ENCODE measurements at places on chromosomes 12 and 14.

DNA sequence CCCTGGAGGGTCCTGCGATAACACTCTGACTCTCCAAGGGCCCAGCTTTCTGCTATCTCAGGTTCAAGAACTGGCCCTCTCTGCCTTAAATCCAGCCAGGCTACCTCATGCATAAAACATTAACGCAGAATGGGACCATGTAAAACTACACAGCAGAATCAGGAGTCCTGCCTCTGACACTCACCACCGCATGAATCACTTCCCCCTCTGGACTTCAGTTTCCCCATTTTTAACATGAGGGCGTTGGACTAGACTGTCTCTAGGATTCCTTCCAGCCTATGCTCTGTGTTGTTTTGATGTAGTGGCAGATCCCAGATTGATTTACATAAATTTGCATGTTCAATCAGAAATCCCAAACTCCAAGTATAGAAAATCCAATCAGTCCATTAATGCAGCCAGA, 3.3 kb downstream of the NCKAP5L start:
- no peak for DNase-seq

GRCh38 chr14:32675433-32675832, 263.2 kb upstream of the NPAS3 start:
- DNase-seq, result no peak

GRCh38 chr12:131114271-131114670, 160.6 kb downstream of the ADGRD1 start:
- DNase-seq, result no peak

DNA sequence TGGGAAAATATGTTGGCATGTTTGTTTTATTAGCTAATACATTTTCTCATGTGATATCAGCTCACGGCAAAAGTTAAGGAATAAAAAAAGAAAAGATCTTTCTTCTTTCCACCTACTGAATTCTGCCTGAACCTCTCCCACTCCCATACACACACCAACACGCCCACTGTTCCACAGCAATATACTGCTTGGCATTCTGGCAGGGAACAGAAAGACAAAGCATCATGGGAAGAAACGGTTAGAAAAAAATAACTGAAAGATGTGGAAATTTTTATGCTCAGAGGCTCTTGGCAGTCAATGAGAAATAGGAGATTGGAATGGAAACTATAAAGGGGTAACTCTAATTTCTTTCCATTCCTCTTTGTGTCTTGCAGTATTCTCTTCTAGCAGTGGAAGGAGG, 268.5 kb downstream of the FOXG1 start:
- no peak for DNase-seq

GRCh38 chr14:74584951-74585350, 27.1 kb downstream of the LTBP2 start:
- no peak for DNase-seq

DNA sequence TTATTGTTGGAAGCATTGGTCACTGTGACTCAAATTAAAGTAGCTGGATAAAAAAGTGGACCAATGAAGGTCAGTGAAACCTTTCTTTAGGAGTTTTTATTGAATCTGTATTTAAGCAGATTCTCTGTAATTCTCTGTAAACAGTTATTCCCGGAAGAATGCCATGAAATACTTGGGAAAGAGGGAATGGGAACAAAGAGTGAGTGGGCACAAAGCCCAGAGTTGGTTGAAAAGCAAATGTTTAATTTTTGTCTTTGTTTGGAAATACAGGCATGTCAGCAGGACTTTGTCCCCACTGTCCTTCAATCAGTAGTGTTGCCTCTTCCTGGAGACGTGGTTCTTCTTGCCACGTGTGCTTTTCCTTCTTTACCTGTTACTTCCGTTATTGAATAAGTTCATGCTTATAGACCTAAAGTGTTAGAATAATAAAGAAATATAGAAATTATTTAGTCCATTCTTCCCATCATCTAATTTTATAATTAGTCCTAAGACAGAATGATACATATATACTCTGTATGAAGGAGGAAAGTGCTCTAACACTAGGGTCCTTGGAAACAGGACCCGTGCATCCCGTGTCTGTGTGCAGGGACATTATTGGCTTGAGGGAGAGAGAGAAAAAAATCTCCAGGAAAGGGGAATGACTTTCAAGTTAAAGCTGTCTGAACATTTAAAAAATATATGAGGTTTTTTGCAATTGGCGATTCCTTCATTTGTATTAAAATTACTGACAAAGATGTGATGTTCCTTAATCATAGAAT, 2.0 kb upstream of the ANG start:
- no peak for DNase-seq

- DNase-seq, result no peak
Measured at GRCh38 chr14:59997449-59997848, 77.5 kb downstream of the LRRC9 start.

DNA sequence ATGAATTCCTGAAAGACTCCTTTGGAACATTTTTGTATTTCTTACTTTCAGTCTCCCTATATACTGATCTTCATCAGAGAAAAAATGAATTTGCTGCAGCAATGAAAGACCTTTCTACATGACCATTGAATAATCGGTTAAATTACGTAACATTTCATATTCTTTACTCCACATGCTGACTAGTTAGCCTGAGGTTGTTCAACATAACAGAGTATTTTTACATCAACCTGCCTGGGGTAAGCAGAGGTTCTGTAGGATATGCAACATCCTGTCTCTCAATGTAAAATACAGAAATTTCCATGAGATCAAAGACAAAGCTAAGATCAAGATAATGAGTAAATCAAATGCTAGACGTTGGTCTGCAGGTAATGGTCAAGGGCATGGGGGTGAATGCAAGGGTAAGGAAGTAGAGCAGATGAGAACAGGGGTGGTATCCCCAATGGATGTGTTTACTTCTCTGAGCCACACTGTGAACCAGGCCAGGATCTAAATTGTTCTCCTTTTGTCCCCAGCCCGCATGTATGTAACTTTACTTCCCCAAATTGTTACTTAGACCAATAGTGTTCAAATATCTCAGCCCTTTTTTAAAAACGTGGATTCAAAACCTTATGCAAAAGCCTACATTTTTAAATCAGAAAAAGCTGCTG, 45.4 kb downstream of the DUSP6 start:
- DNase-seq, result no peak

- no peak for DNase-seq
Measured at GRCh38 chr12:13093191-13093847, 10.1 kb downstream of the GSG1 start.

- DNase-seq, result no peak
Measured at GRCh38 chr14:73237786-73238423, 599 bp downstream of the PAPLN start.

DNA sequence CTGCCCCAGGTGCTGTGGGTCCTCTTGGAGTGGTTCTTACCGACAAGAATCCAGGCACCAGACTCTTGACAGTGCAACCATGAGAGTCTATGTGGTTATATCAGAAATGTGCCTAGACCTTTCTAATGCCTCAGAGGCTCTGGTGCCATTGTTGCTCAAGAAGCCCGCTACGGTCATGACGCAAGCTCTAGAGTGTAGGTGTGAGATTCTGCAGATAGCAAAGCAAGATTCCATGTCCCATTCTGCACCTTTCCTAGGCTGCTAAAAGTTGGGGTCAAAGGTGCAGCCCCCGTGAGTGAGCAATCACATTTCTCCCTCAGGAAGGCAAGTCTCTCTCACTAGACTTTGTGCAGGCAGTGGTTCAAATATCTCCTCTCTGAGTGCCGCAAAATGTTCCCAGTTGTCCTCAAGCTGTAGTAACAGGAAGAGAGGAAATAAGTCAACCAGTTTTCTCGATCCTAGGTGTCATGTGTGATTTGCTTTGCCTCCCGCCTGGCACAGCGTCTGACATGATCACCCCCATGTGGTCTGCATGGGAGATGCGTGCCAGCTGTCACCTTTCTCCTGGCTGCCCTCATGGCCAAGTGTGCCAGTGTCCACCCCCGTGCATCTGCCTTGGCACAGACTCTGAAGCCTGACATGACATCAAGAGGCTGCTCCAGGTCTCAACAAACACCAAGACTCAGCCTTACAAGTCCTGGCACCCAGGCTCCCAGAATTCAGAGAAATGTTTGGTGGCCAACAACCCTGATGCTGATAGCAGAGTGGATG, 122.5 kb upstream of the COCH start:
- DNase-seq, result no peak

All from substantia nigra (tissue), 51 donors.